Stimulated activated CD8-positive, alpha-beta memory T cell treated with anti-CD3 and anti-CD28 coated beads, Interleukin-7, amount 100 ng/mL, for 1 hour (primary cell): ENCODE measurements at places on chromosomes 11 and 22.

GRCh38 chr11:34773826-34774225, 142.4 kb downstream of the APIP start:
- DNase-seq, result no peak

DNA sequence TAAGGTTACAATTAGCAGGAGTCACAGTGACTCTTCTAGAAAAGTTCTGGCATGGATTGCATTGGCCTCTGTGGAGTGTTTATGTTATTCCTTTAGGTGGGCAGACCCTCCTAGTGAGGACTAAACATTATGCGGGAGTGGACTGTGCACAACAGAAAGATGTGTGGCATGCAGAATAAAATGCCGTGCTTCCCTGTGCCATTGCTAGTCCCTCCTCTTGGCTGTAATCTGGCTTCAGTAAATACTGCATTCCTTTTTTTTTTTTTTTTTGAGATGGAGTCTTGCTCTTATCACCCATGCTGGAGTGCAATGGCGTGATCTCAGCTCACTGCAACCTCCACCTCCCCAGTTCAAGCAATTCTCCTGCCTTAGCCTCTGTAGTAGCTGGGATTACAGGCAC, 45.0 kb downstream of the SLC5A1 start:
- DNase-seq, result no peak

GRCh38 chr11:27571154-27571810, 64.7 kb upstream of the LIN7C start:
- no peak for DNase-seq

- no peak for DNase-seq
Measured at GRCh38 chr22:36814801-36815200, 2.0 kb downstream of the PVALB start.

DNA sequence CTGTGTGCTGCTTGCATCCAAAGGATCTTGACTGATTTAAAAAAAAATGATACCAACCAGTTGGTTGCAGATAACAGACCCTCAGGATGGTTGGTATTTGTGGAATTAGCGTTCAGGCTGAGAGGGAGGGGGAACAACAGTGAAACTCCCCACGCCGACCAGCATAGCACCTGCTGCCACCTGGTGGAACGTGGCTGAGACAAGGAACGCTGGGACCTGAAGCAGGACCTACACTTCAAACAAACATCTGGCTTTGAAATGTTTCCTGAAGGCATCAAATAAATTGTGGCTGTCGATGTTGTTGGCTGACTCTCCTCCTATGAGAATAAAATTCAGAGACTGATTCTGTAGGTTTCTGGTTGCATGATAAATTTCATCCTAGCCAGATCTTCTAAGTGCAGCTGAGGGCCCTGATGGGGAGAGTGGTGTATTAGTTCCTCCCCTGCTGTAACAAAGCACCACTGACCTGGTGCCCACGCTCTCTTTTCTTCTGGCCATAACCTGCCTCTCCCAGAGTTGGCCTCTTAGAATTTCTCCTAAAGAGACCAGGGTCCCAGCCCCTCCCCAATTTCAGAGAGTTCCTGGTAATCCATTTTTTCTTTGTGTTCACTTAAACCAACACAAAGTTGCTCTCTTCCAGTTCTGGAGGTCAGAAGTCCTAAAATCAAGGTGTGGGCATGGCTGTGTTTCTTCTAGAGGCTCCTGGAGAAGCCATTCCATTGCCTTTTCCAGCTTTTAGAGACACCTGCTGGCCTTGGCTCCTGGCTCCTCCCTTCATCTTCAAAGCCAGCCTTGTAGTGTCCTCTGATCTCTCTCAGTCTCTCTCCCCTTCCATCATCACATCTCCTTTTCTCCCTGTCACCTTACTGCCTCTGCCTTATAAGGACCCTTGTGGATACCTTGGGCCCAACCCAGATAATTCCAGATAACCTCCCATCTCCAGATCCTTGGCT, 17.3 kb downstream of the APOL2 start:
- DNase-seq, result no peak
